ENCODE measurements at places on chromosomes 3 and 15.

DNA sequence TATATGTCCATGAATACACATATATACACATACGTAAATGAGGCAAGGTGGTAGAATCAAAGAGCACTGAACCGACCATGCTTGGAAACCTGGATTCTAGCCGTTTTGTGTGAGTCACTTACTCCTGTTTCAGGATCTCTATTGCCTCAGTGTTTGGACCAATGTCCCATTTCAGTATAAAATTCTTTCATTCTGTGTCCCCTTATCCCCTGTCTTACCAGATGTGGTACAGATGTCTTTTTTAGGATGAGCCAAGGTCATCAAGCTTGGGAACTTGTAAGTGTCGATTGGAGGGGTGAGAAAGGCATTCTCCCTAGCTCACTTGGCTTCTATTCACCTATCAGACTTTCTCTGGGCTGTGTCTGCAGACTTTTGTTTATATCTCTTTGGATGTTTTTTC is 139.9 kb upstream of the CHL1 start:
- H3K27me3 ChIP-seq: no peaks in the 10 kb centered on the region
- no peaks in the 10 kb centered on the region for H3K36me3 ChIP-seq
- no peak overlapping the region for H3K4me3 ChIP-seq
- no peak for DNase-seq

- no peaks in the 10 kb centered on the region for H3K27me3 ChIP-seq
- peak overlapping the region; percentile 97 for H3K27ac ChIP-seq
- no peaks in the 10 kb centered on the region for H3K36me3 ChIP-seq
These were observed 417.4 kb upstream of the NAALADL2 start for GRCh38 chr3:174441588-174442301.

GRCh38 chr15:37751401-37751800 is 183.0 kb upstream of the TMCO5A start:
- H3K4me1 ChIP-seq: no peaks in the 10 kb centered on the region
- H3K27me3 ChIP-seq: no peaks in the 10 kb centered on the region

DNA sequence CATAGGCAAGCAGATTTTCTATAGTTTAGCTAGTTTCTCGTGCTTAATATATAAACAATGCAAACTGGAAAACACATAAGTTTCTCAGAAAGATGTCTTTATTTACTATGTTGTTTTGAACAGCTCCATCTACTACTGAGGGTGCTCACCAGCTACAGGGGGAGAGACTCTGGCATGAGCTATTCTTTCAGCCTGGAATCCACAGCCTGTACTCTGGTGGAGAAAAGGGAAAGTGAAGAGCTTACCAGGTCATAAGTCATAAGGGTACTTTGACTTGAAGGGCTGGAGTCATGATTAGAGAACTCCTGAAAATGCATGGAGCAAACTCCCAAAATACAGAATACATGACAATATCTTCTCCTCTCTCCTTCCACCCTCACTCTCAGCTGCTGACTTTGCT is 4.4 kb upstream of the AVEN start:
- H3K27ac ChIP-seq: no peak overlapping the region
- H3K36me3 ChIP-seq: no peaks in the 10 kb centered on the region
- no peak overlapping the region for H3K4me3 ChIP-seq
- no peaks in the 10 kb centered on the region for H3K27me3 ChIP-seq

- DNase-seq: no peak
- no peak overlapping the region for H3K4me3 ChIP-seq
- H3K4me1 ChIP-seq: no peaks in the 10 kb centered on the region
These were observed 131.3 kb downstream of the TMEM108 start for GRCh38 chr3:133169331-133170068.

DNA sequence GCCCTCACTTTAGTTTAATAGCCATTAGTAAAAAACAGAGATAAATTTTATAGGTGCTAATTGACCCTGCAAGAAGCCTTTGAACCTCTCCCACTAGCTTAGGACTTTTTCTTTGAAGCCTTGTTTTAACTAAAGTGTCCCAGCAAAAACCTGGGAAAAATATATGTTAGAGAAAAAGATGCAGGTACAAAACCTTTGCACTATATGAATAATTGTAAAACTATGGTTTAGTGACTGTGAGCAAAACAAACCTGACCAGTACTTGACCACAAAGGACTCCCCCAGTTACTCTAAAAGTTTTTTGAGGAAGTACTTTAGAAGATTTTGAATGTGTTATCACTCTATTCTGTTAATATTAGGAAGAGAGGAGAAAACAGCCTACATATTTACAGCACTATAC is 123.3 kb upstream of the TP63 start:
- H3K27me3 ChIP-seq: no peaks in the 10 kb centered on the region
- H3K4me1 ChIP-seq: no peaks in the 10 kb centered on the region
- no peak overlapping the region for H3K4me3 ChIP-seq
- no peaks in the 10 kb centered on the region for H3K36me3 ChIP-seq
- DNase-seq: no peak

All from Panc1 (cell line).